ENCODE measurements at places on chromosomes 3 and 15.

- no peak for DNase-seq
Observed at GRCh38 chr15:39327005-39327730, 253.7 kb upstream of the THBS1 start.

GRCh38 chr3:96430079-96430478 lies 384.3 kb upstream of the EPHA6 start:
- DNase-seq, result no peak

DNA sequence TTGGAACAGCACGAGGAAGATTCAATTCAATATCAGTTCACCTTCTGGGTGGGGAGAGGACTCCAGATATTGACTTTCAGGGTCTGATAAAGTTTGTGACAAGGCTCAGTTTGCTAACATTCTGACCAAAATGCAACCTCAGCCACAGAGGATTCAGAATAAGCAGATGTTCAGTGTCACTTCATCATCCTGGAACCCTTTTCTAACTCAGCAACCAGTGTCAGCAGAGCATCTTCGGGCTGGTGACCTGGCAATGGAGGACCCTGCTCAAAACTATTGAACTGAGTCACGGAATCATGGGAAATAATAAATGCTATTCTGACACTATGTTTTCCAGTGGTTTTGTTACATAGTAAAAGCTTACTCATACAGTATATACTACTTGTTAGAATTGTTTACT lies 433.4 kb upstream of the CFAP20DC start:
- DNase-seq, result no peak

DNA sequence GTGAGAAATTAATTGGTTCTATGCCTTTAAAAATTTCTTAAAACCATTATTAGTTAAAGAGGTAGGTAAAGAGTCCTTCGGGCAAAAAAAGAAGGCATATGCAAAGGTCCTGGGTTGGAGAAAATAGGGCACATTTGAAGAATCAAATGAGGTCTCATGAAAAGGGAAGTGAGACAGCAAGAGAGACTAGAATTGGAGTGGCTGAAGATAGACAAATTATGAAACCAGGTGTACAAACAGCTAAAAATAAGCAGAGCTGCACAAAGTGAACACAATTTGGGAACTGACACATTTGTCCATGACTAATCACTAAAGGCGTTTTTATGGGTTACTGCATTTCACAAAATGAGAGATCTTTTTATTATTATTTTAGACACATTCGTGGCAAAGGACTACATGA lies 581.2 kb downstream of the PYDC2 start:
- no peak for DNase-seq

DNA sequence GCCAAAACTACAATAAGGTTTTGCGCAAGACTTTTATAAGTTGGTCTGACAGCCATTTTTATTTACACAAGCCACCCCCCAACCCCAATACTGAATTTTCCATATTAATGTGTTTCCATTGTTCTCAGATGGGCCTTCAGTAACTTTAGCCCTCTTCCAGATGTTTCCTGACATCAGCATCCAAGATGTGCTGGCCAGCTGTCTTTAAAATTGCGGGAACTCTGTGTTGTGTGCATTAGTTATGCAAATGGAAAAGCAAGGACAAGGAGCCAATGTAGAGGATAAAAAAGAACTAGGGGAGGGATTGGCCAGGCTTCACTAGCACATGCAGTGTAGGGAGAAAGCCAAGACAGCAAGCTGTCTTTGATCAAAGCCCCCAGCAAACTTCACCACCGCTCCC lies 45.4 kb downstream of the COMMD2 start:
- DNase-seq, result no peak

- no peak for DNase-seq
Observed at GRCh38 chr3:166889241-166889640, 490.9 kb downstream of the ZBBX start.

- DNase-seq, result no peak
Observed at GRCh38 chr15:96716478-96716877, 386.0 kb downstream of the NR2F2 start.

DNA sequence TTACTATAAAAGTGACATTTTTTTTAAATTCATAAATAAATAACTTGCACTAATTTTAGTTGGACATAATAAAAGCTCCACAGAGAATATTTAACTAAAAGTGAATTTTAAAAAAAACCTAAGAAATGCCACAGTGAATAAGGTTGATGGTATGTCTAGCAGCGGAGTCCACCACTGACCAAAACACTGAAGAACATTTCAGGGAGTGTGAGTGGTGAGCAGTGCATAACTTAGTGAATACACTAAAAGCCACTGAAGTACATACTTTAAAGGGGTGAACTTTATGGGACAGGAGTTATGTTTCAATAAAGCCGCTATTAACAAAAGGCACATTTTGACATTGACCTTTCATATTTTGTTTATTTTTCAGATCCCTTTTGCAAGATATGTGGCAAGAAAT lies 32.3 kb downstream of the SRP14 start:
- DNase-seq, result no peak

GRCh38 chr15:30974112-30974511 lies 17.3 kb downstream of the MTMR10 start:
- DNase-seq, result no peak

DNA sequence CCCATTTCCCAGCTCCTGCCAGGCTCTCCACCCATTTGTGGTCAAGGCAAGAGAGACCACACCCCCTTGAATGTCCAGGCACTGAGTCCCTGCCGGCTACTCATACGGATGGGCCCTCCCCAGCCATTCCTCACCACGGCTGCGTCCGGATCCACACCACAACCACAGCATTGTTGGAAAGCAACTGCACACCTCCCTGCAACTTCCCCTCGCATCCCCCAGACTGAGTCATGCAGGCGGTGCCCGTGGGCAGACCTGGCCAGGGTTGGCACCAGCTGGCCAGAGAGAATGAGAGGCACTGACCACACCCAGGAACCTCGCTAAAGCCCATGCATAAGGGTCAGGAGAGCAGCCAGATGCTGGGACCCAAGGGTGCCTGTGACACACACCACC lies 30.5 kb downstream of the LOXL1 start:
- DNase-seq, result no peak

- DNase-seq, result no peak
Observed at GRCh38 chr3:99863588-99863987, 45.9 kb downstream of the CMSS1 start.

GRCh38 chr15:35256141-35256540 lies 171.0 kb upstream of the NANOGP8 start:
- no peak for DNase-seq

DNA sequence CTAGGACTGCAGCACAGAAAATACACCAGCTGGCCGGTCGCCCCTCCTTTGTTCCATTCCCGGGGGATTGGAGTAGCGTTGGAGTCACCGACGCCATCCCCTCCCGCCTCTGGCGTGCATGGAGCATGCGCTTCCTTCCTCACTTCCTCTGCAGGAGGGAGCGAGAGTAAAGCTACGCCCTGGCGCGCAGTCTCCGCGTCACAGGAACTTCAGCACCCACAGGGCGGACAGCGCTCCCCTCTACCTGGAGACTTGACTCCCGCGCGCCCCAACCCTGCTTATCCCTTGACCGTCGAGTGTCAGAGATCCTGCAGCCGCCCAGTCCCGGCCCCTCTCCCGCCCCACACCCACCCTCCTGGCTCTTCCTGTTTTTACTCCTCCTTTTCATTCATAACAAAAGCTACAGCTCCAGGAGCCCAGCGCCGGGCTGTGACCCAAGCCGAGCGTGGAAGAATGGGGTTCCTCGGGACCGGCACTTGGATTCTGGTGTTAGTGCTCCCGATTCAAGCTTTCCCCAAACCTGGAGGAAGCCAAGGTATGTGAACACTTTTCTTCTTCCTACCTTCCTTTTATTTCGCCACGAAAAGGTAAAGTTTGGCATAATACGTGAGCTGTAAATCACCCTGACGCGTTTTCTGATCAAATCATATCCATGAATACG lies at the start of gene SCG3:
TSS of gene SCG3 (plus strand) at position 201 of the 661 bp plus-strand sequence. CDS start at position 454, 253 bp downstream.
- DNase-seq, result peak; percentile 24

GRCh38 chr15:45645026-45645980 lies 10.5 kb downstream of the SQOR start:
- no peak for DNase-seq

- DNase-seq, result no peak
Observed at GRCh38 chr3:50196253-50196801, 4.9 kb downstream of the GNAT1 start.

- DNase-seq, result no peak
Observed at GRCh38 chr3:50078091-50078490, 10.6 kb upstream of the RBM5 start.

DNA sequence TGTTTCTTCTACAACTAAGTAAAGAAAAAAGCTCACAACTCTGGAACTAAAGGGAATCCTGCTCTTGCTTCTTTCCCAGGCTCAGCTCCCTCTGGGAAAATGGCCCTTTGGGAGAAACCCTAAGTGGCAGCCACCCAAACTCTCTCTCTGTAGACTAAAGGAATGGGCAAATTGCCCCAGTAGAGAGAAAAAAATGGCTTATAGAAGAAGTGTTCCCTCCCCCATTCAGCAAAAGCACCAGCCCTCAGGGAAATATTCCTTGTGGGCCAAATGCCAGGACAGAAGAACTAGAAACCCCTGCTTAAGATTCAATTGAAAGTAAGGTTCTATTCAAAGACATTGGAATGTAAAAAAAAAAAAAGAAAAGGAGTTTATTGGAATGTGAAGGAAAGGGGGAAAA lies 603.7 kb upstream of the ALCAM start:
- no peak for DNase-seq

- no peak for DNase-seq
Observed at GRCh38 chr3:4684117-4684516, 191.0 kb downstream of the ITPR1 start.

GRCh38 chr3:188400494-188401243 lies 246.7 kb downstream of the LPP start:
- DNase-seq, result no peak

DNA sequence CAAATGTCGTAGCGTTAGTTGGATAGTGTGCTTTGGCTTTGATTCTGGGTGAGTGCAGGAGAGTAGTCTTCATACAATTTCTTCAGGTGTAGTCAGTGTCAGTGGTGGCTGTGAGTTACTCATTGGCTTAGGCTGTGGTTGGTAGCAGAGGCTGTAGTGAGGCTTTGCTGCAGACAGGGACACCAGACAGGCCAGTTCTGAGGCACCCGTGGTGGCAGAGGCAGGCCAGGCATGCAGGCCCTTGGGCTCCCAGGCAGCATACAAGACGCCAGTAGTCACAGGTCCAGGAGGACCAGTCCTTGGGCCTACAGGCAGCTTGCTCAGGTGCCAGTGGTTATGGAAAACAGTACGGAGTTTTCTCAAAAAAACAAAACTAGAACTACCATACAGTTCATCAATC lies 61.3 kb downstream of the DMXL2 start:
- no peak for DNase-seq

DNA sequence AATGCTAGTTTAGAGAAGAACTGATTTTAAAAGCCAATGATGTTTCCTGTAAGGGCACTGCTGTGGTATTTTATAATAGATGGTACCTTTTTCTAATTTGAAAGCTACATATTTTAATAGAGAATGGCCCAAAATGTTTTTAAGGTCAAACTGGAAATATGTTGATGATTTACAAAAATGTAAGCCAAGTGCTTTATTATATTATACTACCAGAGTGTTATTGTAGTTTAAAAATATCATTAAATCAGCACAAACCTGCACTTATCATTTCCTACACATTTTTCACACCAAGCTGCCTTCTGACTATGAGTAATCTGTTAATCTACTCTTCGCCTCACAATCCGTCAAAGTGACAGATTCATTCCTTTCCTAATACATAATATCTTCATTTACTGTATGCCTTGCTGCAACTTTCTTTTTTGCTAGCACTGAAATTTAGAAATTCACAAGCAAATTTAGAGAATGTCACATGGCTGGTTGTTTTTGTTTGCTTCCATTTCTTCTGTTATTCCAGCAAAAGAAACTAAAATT lies 126.4 kb upstream of the FAM3D start:
- no peak for DNase-seq

GRCh38 chr15:88312941-88313579 lies 56.5 kb upstream of the NTRK3 start:
- no peak for DNase-seq

GRCh38 chr3:172666181-172666872 lies 44.5 kb downstream of the NCEH1 start:
- no peak for DNase-seq

DNA sequence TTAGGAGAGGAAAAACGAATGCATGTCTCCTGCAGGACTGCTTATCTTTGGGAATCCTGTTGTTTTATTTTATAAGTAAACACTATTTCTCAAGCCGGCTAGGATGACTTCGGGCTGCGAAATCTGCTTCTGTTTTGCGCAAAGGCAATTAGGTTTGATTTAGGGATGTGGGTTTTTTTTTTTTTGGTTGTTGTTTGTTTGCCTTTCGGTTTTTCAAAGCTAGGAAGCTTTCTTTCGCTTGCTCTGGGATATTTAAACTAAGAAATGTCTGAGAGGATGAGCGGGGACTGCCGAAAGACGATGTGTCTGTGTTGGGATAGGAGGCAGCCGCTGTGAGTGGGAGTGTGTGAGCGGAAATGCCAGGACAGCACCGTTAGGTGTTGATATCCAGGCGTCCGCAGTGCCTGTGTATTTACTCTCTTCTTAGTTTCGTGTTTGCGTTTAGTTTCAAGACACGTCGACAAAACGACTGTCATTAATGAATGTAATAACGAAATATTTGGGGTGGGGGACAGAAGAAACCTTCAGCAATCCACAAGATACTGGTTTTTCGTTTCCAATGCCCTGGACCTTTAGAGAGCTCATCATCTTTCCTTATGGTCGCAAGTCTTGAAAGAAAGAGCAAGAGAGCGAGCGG lies 604 bp downstream of the ISL2 start:
- no peak for DNase-seq

DNA sequence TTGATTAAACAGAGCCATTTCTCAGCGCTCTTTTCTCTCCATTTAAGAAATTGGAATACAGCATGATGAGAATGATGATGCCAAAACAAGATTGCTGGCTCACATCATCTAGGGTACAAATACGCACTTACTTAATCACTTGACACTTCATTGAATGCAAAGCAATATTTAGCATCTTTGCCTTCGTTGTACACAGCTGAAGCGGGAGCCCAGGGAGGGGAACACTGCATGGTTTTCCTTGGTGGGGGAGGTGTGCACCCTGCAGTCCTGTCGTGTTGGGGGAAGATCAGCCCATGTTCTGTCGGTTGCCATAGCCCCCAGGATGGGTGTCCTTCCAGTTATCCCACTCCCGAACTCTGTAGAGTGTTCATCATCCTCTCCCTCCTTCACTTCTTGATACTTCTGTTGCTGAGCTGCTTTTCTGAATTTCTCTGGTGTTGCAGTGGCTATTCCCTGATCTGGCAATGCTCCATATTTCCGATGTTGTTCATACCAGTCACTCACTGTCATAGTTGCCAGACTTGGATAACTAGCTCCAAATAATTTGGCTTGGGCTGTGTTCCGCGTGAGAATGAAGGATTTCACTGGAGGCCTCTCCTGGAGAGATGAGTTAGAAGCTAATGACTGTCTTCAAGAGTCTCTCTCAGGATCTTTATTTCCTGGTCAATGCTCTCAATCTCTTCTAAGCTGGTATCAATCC lies 50.1 kb upstream of the DYNC1LI1 start:
- DNase-seq, result no peak
